ENCODE measurements at places on chromosomes 12 and 14.

GRCh38 chr14:101370593-101371569 lies 190.4 kb upstream of the DIO3 start:
- DNase-seq = no peak

DNA sequence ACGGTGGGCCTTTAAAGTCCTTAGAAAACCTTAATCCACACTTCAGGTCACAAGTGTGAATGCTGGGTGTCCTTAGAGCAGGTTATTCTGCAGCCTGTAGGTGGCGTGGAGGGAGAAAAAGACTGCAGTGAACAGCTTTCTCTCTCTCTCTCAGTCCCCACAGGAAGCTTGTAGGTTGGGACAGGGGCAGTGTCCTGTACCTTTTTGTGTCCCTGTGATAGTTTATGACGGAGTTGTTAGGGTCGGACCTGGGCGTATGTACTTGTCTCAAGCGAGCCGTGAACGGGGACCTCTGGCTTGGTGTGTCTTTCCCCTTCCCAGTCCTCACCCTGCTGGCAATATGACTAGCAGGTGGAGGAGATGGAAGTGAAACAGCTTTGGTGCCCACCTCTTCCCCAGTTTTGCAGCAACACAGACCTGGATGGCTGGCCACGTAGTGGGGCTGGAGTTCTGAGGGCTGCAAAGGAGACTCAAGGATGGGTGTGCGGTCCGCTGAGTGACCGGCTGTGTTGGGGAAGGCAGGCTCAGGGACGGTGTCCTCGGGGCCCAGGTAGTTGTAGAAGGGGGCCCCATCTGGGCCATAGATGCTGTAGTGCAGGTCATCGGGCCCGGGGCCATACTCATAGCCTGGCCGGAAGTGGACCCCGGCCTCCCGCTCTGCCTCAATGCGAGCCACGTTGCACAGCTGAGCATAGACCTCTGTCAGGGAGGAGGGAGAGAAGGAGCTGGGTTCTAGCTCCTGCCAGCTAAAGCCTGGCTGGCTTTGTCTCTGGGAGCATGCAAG lies 8.9 kb downstream of the ISCA2 start:
- no peak for DNase-seq

DNA sequence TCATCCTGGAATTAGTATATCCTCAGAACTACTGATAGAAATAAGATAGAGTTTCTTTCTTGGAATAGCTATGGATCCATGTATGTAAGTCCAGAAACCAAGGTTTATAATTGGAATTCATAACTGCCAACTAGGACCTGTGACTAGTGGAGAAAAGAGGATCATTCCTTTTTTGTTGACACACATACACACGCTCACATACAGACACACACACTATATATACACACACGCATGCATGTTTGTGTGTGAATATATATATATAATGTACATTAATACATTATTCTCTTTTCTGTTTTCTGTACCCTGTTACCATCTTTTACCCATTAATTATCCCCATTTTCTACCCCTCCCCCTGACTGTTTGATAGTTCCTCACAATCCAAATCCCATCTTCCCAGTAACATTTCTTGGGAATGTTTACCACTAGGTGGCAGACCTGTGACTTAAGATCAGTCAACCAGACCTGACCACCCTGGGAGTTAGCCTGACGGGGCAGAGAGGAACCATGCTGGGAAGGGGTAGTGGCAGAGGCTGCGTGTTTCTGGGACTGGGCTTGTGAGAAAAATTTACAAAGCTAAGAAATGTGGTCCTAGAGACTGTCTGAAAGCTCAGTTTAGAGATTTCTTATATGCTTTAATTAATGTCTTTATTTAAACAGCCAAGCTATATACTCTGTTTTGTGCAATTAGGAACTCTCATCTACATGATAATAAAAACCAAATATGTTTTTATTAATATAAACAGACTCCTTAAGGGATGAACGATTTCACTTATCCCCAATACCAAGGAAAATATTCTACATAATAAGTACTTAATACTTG lies 308.0 kb downstream of the PPFIA2 start:
- DNase-seq = no peak

DNA sequence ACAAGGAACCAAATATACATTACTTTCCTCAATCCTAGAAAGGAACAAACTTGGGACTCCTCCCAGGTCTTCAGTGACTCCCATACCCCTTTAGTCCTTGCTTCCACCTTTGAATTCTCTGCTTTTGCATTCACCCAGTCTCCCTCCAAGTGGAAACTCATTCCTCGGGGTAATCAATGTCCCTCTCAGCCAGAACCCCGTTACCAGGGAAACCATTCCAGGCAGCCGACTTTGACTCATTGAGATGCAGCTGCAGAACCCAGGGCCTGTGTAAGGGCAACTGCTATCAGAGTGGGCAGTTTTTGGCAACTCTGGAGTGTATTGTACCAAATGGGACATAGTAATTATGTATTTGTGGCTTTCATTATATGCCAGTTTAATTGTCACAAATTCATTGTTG lies 186.2 kb downstream of the NRXN3 start:
- DNase-seq = no peak

DNA sequence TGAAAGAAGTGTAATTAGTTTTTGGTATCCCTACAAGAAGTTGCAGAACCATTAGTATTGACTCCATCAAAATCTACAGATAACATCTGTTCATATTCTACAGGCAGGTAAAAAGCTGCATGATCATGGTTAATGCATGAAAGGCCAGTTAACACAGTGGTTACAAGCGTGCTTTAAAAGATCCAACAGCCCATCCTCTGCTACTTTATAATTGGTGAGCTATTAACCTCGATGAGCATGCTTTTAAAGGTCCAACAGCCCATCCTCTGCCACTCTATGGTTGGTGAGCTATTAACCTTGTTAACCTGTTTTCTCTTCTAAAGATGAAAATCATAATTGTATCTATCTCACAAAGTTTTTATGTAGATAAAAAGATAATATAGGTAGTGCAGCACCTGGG lies 289.3 kb downstream of the DUSP6 start:
- DNase-seq = no peak

- DNase-seq = no peak
Observed at GRCh38 chr14:51041108-51041531, 53.8 kb downstream of the TRIM9 start.

DNA sequence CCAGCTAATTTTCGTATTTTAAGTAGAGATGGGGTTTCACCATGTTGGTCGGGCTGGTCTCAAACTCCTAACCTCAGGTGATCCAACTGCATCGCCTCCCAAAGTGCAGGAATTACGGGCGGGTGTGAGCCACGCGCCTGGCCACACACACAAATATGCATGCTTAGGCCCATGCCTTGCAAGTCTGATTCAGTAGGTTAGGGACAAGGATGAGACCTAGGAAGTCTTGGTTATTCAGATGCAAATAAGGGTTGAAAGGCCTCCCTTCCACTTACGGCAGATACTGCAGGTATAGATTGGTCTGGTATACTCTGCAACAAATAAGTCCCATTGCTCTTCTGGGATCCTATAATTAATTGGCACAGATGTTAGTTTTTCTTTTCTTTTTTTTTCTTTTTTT lies 32.9 kb downstream of the TXNRD1 start:
- DNase-seq = no peak

GRCh38 chr12:123019841-123020138 lies 39.3 kb downstream of the ARL6IP4 start:
- no peak for DNase-seq

DNA sequence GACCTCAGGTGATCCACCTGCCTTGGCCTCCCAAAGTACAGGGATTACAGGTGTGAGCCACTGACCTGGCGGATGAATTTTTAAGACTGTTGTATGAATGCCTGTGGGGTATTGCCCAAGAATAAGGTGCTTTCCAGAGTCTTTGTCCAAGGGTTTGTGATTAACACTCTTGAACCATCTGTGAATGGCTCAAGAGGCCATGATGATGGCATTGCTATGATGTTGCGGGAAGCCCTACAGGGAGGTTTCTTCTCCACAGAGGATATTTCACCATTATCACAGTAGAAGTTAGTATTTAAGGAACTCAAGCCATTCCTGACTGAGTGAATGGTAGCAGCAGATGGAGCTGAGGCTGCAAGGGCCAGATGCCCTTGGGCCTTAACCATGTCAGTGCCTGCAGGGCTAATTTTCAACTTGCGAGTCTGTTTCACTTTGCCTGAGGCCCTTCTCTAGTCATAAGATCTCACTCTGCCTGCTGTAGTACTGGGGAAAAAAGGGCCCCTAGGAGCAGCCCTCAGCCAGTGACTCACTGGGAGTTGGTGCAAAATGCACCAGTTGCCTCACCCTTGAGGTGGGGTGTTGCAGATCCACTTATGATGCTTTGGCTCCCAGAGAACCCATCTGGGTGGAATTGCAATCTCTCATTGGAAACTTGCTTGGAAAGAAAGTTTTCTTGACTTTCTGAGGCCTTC lies 108.6 kb upstream of the FLRT2 start:
- no peak for DNase-seq

DNA sequence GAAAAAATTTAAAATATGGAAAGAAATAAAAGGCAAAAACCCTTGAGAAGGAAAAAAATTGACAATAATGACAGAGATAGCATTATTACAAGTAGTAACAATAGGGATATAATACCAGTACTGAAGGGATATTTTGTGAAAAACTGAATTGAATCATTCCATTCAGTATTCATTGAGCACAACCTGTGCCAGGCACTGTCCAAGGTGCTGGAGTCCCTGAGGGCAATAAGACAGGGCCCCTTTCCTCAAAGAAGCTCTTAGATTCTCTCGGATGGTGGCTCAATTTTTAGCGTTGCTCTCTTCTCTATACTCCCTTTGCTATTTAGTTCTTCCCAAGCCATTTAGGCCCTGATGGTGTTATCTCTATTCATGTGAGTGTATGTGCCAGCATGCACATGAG lies 34.3 kb upstream of the GAS2L3 start:
- no peak for DNase-seq

- DNase-seq = no peak
Observed at GRCh38 chr12:21416511-21417121, 20.8 kb upstream of the PYROXD1 start.

GRCh38 chr12:14473707-14474287 lies 93.9 kb downstream of the PLBD1 start:
- no peak for DNase-seq

GRCh38 chr12:84978921-84979320 lies 57.2 kb downstream of the TSPAN19 start:
- DNase-seq = no peak

DNA sequence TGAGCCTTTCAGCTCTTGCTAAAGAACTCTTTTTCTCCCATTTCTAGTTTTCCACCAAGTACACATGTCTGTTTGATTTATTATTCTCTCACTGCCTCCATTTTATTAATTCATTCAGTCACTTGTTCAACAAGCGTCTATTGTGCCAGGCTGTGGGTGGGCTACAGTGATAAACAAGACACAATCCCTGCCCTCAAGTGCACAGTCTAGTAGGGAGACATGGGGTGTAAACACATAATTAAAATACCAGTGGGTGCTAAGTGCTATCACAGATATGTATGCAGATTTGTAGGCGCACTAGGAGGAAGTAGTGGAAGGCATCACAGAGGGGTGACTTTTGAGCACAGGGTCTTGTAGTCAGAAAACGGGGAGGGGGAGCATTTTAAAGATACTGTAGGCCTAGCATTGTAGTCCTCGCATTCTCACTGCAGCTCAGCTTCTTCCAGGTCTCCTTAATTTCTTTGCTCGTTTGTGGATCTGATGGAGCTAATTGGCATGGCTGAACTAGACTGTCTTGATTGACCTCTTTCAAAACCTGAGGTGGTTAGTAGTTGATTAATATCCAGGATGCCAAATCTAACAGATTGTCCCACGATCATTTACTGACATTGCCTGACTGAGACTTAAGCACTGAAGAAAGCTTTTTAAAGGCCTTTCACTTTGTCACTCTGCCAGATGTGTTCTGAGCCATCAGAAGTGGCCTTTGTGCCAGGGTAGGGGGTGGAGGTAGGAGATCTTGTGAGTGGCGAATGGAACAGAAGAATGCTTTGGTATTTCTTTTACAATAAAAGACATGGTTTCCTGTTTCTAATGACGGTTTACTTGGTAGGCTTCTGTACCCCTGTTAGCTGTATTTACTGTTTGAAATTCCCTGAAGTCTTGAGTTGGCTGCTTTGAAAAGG lies 116.9 kb downstream of the DIP2B start:
- DNase-seq = no peak

DNA sequence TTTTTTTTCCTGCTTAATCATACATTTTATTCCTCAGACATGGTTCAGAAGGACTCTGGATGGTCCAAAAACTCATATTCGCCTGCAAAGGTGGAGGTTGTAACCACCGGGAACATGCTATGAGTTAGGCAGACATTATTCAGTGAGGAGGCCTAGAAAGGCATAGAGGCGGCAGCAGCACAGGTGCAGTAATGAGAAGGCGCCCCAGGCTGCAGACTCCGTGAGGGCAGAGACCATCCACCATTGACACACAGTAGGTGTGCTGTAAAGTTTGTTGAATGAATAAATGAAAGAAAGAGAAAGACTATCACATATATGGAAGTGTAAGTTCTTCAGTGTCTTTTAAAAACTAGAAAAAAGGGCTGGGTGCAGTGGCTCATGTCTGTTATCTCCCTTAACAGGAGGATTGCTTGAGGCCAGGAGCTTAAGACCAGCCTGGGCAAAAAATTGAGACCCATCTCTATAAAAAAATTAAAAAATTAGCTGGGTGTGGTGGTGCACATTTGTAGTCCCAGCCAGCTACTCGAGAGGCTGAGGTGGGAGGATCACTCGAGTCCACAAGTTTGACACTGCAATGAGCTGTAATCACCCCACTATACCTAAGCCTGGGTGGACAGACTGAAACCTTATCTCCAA lies 34.5 kb upstream of the PTGR2 start:
- DNase-seq = no peak

DNA sequence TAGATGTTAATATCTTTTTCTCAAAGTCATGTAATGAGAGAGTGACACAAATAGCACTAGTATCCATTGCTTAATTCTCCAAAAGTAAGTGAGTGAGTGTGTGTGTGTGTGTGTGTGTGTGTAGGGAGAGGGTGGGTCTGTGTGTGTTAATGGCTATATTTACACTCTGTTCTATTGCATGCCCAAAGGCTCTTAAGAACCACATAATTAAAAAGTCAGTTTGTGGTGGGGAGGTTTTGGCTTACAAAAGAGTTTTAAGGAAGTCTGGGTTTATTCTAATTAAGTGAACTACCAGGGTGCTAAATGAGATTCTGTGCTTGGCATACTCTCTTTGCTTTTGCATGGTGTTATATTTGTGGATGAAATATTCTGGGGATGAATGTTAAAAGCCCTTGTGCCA lies 1897.6 kb upstream of the FLRT2 start:
- DNase-seq = no peak

Data from frontal cortex (tissue), 4 donors.